ENCODE measurements at places on chromosomes 11 and 22. TPM values are rescaled to one million over a fixed set of nuclear protein-coding genes. Genes with fewer than 3 reads are reported as not detected.

Gene MMP12
- not detected for total RNA-seq

Gene OOSP1
- not detected for total RNA-seq

Gene VPS11
- 8.7 TPM for total RNA-seq

Gene LIN7C
- 22.3 TPM for total RNA-seq

Gene MYRF
- total RNA-seq = 15.9 TPM

Gene WNT7B
- 0.08 TPM for total RNA-seq

Gene TMPRSS13
- total RNA-seq = 0.15 TPM

DNA sequence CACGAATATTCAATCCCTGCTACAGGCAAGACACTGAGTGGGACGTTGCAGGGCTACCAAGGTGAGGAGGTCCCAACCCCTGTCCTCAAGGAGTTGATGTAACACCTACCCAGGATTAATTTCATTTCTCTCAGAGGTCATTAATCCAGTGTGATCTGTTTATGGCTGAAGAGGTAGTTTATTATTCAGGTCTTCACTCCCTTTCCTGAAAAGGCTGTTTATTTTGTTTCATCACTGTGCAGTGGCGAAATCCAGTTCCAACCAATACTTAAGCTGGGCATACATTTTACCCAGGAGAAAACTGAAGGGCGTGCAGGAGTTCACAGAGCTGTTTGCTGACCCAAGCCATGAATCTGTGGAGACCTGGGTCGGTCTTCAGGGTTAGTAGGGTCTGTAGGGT lies 2.7 kb upstream of the PTPRJ start:
- DNase-seq = peak; percentile 62

- DNase-seq = no peak
Measured at GRCh38 chr11:14537134-14537599, 17.0 kb upstream of the PSMA1 start.

- no peak for DNase-seq
Measured at GRCh38 chr11:7253800-7254199, 2.1 kb downstream of the SYT9 start.

- DNase-seq = no peak
Measured at GRCh38 chr22:33666279-33666960, 253.9 kb downstream of the LARGE1 start.

- peak; percentile 70 for DNase-seq
Measured at GRCh38 chr11:67118181-67118766, 789 bp upstream of the KDM2A start.

DNA sequence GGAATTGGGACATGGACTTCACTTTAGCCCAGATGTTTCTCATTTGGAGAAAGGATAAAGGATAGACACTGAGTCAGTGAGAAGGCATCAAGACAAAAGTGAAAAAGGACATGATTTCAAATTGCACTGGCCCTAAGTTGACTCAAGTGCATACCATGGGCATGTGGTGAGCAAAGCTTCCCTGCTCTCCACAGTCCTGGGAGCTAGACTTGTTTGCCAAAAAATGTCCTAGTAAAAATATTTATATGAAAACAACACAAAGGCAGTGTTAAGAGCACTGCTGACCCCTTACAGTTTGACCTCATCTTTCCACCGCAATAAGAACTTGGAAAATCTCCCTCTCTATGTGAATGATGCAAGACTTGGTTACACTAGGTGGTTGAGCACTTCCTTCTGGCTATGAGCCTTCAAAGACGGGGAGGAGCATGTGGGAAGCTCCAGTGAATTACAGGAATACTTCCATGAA lies 46.5 kb upstream of the FIBIN start:
- no peak for DNase-seq

GRCh38 chr11:87600938-87601337 lies 563.2 kb downstream of the TMEM135 start:
- no peak for DNase-seq

Data from left lobe of liver (tissue), 2 donors.